Muscle of leg (tissue), 16 donors: ENCODE measurements at places on chromosomes 6 and 20. TPM values are rescaled to one million over a fixed set of nuclear protein-coding genes. Genes with fewer than 3 reads are reported as not detected.

DNA sequence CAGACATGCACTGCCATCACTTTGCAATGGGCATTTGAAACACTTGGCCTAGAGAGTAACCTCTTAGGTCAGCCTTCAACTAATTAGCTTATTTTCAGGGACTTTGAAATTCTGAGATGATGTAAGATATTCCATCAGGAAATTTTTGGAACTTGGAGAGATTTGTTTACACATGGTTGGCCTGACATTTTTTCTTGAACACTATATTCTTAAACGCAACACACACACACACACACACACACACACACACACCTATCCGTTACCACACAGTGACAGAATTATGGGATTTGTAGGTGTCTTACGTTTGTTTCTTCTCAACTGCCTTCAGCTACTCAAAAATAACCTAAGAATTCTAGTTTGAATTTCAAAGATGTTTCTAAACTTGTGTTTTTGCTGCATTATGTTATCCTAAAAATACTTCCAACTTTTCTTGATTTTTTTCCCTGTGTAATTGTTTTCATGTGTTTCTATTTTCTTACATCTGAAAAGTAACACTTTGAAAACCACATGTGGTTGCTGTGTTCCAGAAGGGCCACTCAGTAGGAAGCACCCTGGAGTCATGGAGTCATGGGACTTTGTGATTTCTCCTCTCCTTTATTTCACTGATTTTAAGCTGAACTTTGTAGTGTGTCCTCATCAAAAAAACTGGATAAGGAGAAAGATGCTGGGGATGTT, 31.9 kb downstream of the MARCKS start:
- DNase-seq: peak; percentile 70

Gene CDH26
- polyA plus RNA-seq: 0.37 TPM

DNA sequence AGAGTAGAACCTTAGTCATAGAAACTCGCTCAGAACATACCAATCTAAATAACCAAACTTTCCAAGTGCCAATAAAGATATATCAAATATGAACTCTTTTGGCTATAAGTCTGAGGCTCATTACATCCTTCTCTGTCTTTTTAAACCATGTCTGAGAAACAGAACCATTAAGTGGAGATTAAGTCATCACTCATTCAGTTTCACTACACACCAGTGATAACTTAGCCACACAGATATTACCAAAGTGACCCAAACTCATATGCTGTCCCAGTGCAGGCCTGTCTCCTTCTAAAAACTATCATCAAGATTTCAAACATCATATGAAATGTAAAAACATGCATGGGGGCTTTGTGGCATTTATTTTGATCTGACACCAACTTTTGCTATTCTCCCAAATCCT, 12.0 kb downstream of the GCLC start:
- no peak for DNase-seq

Gene TSBP1
- polyA plus RNA-seq: not detected

DNA sequence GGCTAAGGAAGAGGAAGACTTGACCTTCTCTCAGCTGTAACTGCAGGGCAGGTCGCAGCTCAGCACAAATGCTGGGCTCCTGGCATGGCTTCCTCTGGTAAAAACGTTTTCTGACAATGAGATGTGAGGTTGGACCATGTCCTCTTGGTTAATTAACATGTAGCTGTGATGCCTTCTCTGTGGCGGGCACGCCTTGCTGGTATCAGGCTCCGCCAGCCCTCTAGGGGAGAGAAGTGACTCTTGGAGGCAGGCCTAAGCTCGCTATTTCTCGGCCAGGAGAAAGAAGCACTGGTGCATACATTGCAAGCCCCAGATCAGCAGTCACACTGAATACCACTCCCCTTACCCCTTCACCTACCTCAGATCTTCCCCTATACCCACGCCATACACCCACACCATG, 65.0 kb downstream of the QRSL1 start:
- no peak for DNase-seq

DNA sequence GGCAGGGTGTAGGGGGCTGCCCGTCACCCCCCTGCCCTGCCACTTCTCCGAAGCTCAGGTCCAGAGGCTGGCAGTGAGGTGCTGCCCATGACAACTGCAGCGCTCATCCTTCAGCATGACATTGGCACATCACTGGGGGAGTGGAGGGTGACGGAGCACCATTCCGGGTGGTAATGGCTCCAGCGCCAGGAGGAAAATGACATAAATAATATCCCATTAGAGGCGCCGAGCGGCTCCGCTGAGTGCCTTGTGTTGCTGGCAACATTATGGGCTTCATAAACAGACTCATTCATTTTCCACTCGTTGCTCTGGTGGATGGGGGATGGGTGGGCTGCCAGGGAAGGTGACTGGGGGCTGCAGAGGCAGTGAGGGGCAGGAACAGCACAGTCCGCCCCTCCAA, 56.9 kb upstream of the CTNNBL1 start:
- DNase-seq: no peak

Gene COL11A2
- 35.8 TPM for polyA plus RNA-seq
